ENCODE measurements at places on chromosomes 3 and 15.
A peak's percentile ranks its signal among the peaks of the same experiment; 100 is the strongest.

DNA sequence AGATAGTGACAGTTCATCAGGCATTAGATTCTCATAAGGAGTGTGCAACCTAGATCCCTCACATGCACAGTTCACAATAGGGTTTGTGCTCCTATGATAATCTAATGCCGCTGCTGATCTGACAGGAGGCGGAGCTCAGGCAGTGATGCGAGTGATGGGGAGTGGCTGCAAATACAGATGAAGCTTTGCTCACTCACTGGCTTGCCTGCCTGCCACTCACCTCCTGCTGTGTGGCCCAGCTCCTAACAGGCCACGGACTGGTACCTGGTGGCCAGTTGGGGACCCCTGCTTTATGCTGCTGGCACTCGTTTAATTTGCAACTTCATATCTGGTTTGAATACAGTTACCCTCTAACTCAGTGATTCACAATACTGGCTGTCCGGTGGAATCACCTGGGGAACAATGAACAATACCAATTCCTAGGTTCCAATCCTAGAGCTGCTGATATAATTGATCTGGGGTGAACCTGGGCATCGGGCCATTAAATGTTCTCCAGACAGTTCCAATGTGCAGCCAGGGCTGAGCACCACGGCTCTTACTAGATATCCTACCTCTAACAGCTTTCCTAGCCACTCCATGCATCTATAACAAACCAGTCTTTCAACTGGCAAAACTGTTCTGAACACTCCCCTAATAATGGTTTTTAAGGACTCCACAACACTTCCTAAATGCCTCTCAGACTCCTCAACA, 131.4 kb downstream of the ATP1B3 start:
- peak; percentile 9 for DNase-seq

DNA sequence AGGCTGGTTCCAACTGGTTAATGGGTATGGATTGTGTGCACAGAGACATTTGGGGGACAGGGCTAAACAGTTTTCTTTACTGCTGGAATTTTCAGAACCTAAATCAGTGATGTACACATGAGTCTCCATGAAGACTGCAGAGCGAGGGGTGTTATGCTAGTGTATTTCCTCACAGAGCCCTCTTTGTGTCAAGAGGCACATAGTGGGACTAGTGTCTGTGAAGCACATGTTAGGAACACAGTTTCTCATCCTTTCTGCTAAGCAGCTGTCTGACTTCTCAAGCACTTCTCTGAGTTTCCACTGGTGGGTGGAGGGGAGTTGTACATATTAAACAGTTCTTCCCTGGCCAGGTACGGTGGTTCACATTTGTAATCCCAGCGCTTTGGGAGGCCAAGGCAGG, 9.4 kb upstream of the STARD5 start:
- DNase-seq = no peak

- DNase-seq = no peak
Observed at GRCh38 chr3:54777141-54777540, 150.7 kb downstream of the LRTM1 start.

DNA sequence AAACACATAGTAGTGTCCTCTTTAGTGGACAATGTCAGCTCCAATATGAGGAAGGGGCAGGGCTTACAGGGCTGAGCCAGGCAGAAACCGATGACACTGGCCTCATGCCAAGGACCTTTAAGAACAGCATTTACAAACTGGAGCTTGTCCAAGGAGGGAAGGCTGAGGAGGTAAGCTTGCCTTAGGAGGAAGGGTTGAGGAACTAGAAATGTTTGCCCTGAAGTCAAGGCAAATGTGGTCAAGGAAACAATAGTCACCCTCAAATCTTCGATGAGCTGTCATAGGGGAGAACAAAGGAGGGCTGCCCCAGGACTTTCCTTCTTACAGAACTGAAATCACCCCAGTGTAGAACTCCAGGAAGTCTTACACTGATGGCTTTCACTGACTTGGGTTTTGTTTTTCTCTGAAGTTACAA, 136.4 kb downstream of the LIPC start:
- DNase-seq = no peak

- DNase-seq = no peak
Observed at GRCh38 chr3:111617406-111617805, 22.3 kb upstream of the ZBED2 start.

DNA sequence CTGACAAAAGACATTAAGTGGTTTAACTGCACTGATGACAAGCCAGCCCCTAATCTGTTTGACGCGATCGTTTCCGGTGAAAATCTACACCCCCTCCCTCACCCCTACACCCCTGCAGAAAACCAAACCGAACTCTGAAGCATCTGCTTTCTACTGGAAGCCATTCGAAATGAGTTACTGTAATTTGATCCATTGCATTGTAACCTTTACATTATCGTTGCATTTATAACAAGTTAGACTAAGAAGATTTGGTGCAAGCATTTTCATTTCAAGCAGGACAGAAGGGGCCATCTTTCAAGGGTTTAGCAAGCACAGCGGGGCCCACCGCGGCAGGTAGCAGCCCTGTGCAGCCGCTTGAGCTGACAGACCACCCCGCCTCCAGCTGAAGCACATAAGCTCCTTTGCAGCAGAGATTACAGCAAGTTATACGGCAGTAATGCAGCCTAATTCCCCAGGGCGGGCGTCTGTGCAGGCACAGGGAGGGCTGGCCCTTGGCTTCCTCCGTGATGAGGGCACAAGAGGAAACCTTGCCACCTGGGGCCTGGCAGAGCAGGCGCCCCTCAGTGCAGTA, 79.3 kb downstream of the CHSY1 start:
- DNase-seq = peak; percentile 84

DNA sequence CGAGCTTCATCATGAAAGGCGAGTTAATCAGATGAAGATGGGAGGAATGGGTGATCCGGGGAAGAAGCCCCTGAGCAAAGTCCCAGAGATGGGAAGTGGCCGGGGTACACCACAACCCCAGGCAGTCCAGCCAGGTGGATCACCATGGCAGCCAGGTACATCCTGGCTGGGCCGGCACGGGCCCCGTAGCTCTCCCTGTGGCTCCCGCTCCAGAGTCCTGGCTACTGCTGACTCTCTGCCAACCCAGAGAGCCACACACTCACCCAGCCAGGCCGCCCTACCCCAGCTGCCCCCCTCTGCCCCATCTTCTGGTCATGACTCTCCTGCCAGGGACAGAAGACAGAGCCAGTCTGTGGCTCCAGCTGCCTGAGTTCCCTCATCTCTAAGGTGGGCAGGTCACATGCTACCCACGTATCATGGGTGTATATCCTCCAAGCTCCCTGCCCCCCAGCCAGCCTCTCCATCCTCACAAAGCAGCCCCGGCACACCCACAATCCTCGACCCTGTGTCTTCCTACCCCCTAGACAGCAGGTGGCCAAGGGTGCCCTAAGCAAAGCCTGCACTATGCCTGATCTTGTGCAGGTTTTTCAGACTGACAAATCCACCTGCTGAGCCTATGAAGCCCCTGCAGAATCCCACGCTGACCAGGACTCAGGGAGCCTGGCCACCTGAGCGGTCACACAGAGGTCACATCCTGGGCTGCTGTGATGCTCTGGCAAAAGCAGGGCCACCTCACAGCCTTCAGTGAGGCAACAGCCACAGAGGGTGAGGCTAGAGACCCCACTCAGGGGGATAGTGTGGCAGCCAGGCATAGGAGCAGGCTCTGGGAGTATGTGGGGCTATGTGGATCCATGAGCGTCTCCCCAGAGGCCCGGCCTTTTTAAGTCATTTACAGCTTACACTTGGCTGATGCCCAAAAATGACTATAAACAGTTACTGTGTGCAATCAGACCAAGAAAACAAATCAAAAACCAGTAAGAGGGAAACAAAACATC, 13.2 kb downstream of the XXYLT1 start:
- no peak for DNase-seq

DNA sequence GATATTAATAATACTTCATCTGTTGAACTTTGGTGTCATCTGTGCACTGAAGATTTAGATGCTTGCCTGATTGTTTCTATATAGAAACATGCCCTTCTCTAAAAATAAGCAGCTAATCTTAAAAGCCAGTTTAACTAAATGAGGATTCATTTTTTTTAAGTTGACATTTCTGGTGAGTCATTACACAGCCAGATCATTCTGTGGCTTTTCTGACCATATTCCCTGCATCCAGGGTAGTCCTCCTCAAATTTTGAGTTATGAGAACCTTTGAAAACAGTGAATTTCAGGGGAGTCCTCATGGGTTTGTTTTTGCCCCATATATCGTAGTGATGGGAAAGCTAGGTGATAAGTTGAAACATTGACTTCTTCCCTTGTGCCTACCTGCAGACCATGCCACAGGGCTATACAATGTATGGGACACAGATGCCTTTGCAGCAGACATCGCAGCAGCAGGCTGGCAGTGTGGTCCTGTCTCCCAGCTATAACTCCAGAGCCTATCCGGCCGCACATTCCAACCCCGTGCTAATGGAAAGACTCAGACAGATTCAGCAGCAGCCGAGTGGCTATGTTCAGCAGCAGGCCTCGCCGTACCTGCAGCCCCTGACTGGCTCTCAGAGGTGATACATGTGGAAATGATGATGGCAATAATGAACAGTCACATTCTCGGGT, 26.5 kb upstream of the P2RY12 start:
- no peak for DNase-seq

- DNase-seq = no peak
Observed at GRCh38 chr3:30428251-30428650, 178.2 kb upstream of the TGFBR2 start.

GRCh38 chr3:101725194-101725889, 928 bp downstream of the CEP97 start:
- DNase-seq = peak; percentile 72

DNA sequence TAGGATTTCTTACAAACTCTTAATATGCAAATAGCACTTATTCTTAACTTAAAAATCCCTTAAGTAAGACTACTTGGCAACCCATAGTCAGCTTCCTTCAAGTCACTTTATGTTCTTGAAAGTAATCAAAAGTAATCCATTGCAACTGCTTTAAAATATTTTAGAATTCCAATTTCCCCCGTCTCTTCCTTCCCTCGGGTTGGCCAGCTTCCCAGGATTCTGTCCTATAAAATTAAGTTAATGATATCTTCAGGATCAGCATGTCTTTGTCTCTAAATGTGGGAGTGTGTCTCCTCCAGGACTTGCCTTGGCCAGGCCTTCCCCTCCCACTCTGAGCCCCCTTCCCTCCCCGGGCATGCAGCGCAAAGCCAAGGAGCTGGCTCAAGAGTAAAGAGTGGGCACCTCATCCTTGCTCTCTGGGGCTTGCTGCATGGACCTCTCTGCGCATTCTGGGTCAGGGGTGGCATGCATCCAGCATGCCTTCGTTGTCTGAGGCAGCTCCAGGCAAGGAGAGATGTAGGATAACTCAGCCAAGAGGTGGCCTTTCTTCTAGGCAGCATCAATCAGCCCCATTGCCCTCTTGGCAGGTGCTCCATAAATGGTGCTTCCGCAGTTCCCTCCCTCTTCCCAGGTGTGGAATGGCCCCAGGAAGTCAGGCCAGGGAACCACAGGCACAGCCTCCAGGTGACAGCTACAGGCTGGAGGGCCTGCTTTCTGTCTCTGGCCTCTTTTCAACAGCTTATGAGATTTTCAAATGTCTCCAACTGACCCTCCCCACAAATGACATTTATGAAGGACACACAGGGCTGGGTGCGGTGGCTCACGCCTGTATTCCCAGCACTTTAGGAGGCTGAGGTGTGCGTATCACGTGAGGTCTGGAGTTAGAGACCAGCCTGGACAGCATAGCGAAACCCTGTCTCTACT, 108.7 kb upstream of the ALDH1A3 start:
- DNase-seq = no peak

DNA sequence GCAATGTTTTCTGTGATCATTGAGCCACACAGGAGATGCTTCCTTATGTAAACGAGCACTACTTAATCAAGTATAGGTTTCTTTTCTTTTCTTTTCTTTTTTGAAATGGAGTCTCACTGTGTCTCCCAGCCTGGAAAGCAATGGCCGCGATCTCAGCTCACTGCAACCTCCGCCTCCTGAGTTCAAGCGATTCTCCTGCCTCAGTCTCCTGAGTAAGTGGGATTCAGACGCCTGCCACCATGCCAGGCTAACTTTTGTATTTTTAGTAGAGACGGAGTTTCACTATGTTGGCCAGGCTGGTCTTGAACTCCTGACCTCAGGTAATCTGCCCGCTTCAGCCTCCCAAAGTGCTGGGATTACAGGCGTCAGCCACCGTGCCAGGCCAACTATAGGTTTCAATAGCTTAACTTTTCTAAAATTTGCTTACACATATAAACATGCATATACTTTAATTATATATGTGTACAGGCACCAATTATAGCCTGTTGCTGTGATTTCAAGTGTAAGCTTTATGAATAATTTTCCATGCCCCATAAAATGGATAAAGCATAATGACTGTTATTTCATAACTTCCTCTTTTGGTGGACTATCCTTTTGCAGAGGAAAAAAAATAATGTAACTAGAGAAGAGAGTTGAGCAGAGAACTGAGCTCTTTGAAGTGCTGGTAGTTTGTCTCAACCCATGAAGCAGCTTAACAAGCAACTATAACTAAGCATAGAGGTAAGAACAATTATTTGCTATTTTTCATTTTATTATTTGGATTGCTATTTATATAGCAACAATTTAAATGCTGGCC, 24.8 kb upstream of the MBNL1 start:
- DNase-seq = no peak

DNA sequence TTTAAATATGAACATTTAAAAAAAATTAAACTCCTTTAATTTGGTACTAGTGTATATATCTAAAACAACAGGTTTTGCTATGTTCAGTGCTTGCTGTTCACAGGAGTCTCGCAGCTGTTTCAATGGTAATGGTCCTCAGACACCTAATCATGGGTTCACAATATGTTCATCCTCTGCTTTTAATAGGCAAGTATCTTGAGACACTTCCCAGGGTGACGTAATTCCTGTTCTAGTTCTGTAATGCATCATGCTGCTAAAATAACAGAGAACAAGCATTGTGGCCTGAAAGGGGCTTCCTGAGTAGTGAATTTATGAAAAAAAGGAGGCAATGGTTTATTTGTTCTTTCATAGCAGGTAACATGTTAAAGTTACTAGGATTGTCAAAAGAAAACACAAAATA, 625.2 kb upstream of the GBE1 start:
- DNase-seq = no peak

GRCh38 chr3:53166206-53166605, 5.2 kb downstream of the PRKCD start:
- DNase-seq = no peak

DNA sequence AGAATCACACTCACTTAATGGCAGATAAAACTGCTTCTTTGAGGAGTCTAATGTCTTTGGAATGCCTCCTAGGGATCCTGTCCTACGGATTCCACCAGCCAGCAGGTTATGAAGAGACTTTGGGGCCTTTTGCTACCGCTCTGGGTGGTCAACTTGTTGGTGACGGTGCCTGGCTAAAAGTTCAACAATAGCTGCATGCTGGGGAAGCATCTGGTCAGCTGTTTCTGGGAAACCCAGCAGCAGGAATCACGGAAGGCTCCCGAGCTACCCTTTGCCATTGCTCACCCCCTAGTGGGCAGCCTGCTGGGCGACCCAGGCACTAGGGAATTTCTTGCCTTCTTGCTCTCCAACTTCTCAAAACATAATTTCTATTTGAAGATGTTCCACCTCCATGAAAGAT, 263.3 kb downstream of the NEK10 start:
- peak; percentile 56 for DNase-seq

GRCh38 chr3:71701251-71701762, 23.9 kb downstream of the EIF4E3 start:
- DNase-seq = no peak

GRCh38 chr3:12916159-12916558, 74.8 kb upstream of the RPL32 start:
- no peak for DNase-seq

- no peak for DNase-seq
Observed at GRCh38 chr15:62218841-62219240, 53.8 kb upstream of the C2CD4B start.
